ENCODE measurements at places on chromosomes 12 and 14.

DNA sequence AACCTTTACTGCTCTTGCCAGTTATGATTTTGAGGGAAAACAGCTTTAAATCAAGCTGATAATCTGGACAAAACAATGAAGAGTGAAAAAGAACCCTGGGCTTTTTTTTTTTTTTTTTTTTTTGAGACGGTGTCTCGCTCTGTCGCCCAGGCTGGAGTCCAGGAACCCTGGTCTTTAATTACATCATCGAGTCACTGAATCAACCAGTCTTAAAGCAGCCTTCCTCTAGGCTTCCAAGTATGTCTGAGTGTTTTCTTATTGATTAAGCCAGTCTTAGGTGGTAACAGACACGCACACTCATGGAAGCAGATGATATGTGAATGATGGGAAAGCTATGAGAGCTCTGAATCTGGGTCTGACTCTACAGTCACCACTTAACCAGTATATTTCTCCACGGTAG, 5.9 kb upstream of the VCPKMT start:
- no peak for DNase-seq

GRCh38 chr14:68391311-68392014, 401.4 kb downstream of the ZFP36L1 start:
- DNase-seq, result no peak

- no peak for DNase-seq
Observed at GRCh38 chr12:124679047-124679446, 111.6 kb upstream of the NCOR2 start.

DNA sequence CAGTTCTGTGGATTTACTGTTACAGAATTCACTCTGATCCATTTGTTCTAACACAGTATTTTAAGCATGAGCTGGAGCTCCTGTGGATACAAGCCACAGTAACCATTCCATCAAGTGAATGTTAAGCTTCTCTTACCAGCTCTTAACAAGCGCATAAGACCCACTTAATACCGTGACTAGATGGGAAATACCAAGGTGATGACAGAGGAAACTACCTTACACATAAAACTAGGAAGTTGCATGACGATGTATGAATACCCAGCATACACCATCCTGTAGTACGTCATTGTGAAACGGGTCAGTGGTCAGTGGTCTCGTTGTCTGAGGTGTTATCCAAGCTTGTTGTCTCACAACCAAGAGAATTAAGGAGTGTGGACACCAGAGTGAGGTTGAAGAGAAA, 2.0 kb upstream of the GALC start:
- DNase-seq, result no peak

GRCh38 chr14:105483300-105484068, 3.2 kb upstream of the CRIP1 start:
- no peak for DNase-seq

GRCh38 chr12:112121780-112122565, 3.4 kb upstream of the TRAFD1 start:
- DNase-seq, result no peak

DNA sequence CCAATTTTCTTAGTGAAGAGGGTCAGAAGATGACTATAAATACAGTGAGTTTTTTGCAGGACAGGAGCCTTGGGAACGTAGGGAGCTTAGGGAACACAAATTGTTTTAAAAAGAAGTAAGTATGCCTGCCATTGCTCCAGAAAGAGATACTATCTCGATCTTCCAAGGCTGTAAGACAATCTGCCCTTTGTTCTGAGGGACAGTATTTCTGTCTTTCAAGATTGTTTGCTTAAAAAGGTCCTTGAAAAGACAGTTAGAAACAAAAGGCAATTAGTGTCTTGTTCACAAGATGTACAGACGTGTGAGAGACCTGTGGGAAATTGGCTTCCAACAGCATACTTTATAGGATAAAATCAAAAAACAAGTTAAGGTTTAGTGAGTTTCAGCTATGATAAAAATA, 321.2 kb upstream of the FAR2 start:
- DNase-seq, result no peak

- no peak for DNase-seq
Observed at GRCh38 chr12:104480826-104481440, 24.2 kb downstream of the CHST11 start.

GRCh38 chr12:28500373-28501024, 310.2 kb downstream of the CCDC91 start:
- no peak for DNase-seq

- no peak for DNase-seq
Observed at GRCh38 chr12:128269181-128269591, 2.2 kb downstream of the TMEM132C start.
